ENCODE measurements at places on chromosomes 2 and 18.

- no peaks in the 10 kb centered on the region for H3K4me1 ChIP-seq
- no peak overlapping the region for H3K4me3 ChIP-seq
- H3K36me3 ChIP-seq: no peaks in the 10 kb centered on the region
- no peak for DNase-seq
- no peak overlapping the region for H3K27ac ChIP-seq
Measured at GRCh38 chr2:136031711-136032110, 46.3 kb upstream of the DARS1 start.

GRCh38 chr2:19673213-19673791 lies 228.5 kb downstream of the TTC32 start:
- DNase-seq: no peak
- peaks cover 1% of the 10 kb centered on the region for H3K4me1 ChIP-seq
- peaks cover 14% of the 10 kb centered on the region for H3K27me3 ChIP-seq
- H3K36me3 ChIP-seq: no peaks in the 10 kb centered on the region
- H3K27ac ChIP-seq: no peak overlapping the region
- H3K4me3 ChIP-seq: no peak overlapping the region

DNA sequence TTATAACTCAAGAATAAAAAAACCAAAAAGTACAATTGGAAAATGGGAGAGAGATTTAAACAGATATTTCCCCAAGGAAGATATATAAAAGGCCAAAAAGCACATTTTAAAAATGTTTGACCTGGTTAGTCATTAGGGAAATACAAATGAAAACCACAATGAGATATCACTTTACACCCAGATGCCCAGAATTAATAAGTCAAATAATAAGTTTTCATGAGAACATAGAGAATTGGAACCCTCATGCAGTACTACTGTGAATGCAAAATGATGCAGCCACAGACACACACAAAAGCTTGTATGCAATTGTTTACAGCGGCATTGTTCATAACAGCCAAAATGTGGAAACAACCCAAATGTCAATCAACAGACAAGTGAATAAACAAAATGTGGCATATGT lies 165.9 kb downstream of the ZNF385B start:
- H3K36me3 ChIP-seq: no peaks in the 10 kb centered on the region
- no peak overlapping the region for H3K4me3 ChIP-seq
- H3K27me3 ChIP-seq: no peaks in the 10 kb centered on the region

- H3K27ac ChIP-seq: no peak overlapping the region
- no peak overlapping the region for H3K4me3 ChIP-seq
- no peaks in the 10 kb centered on the region for H3K36me3 ChIP-seq
- H3K4me1 ChIP-seq: peaks cover 2% of the 10 kb centered on the region
- no peak for DNase-seq
- H3K27me3 ChIP-seq: peaks cover 43% of the 10 kb centered on the region
Measured at GRCh38 chr18:26574958-26575864, 26.9 kb upstream of the KCTD1 start.

DNA sequence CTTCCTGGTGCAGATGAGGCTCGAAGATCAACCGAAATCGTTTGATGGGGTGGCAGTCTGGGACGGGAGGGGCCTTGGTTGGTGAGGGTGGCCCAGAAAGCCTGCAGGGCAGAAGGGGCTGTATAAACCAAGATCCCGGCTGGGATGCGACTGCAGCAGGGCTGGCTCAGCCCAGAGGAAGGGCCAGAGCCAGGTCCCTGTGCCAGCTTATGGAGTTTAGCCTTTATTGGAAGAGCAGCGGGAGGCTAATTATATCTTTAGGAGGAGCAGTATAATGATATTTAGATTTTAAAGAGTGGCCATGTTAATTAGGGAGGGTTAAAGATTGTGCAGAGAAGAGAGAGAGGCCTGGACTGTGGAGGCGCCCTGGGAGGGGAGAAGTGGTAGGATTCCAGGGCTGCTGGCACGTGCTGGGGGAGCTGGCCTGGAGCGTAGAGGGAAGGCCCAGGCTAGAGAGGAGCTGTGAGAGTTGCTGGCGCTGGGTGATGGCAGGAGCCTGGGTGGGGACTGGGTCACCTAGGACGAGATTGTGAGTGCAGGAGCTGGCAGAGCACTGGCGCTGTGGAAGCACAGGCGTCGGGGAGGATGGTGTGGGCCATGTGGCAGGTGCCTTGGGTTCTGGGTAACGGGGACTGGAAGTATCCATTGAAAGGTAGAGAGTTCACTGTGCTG lies 25.1 kb downstream of the TRAF3IP1 start:
- no peak overlapping the region for H3K4me3 ChIP-seq
- H3K4me1 ChIP-seq: no peaks in the 10 kb centered on the region
- H3K27ac ChIP-seq: no peak overlapping the region

DNA sequence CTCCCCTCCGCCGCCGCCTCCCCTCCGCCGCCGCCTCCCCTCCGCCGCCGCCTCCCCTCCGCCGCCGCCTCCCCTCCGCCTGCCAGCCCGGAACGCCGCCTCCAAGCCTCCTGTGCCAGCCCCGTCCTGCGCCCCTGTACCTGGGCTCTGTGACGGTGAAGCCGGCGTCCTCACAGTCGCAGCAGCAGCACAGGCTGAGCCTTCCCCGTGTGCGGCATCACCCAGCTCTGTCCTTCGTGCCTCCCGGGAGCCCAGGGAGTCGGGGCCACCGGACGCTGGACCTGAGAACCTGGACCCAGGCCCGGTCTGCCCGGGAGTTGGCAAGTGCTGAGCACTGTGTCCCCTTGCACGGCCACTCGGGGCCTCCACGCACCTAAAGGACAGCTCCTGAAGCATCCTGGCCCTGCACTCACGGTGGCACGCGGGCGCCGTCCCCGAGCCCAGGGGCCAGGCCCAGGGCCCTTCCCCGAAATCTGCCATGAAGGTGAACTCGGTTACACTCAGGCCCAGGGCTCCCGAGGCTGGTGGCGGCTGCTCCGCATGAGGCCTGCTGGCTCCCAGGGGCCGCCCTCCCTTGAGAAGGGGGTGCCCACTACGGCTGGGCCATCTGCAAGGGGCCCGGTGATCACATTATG lies 32.9 kb downstream of the RTP5 start:
- no peak for DNase-seq
- no peak overlapping the region for H3K4me3 ChIP-seq
- H3K36me3 ChIP-seq: peaks cover 9% of the 10 kb centered on the region
- peaks cover 5% of the 10 kb centered on the region for H3K4me1 ChIP-seq

DNA sequence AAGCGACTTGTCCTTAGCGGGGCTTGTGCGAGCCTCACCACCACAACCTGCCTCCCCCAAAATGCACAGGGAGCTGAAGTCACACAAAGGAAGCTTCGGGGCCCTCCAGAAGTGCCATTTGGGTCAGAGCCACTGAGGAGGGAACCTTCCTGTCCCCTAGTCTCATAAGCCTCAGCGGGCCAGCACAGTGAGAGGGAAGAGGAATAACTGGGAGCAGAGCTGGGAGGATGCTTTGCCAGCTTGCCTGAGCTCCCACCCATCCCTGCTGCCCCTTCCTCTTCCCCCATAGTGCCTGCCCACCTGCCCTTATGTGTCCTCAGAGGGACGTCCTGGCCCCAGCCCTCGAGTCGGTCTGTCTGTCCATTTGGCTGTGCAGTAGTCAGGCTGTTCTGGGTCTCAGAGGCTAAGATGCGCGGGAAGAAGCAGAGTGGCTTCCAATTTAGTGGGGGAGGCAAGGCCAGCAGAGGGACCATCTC lies 51.8 kb upstream of the GPR17 start:
- H3K27me3 ChIP-seq: peaks cover 12% of the 10 kb centered on the region
- H3K4me3 ChIP-seq: no peak overlapping the region
- no peaks in the 10 kb centered on the region for H3K4me1 ChIP-seq
- H3K27ac ChIP-seq: no peak overlapping the region
- DNase-seq: no peak

- no peak overlapping the region for H3K27ac ChIP-seq
- peaks cover 3% of the 10 kb centered on the region for H3K36me3 ChIP-seq
- DNase-seq: no peak
- H3K4me1 ChIP-seq: no peaks in the 10 kb centered on the region
- no peaks in the 10 kb centered on the region for H3K27me3 ChIP-seq
- no peak overlapping the region for H3K4me3 ChIP-seq
Measured at GRCh38 chr2:53473236-53473635, 294.4 kb upstream of the CHAC2 start.

- peaks cover 36% of the 10 kb centered on the region for H3K4me1 ChIP-seq
- H3K27me3 ChIP-seq: no peaks in the 10 kb centered on the region
- peak overlapping the region; percentile 76 for H3K27ac ChIP-seq
- peak overlapping the region; percentile 95 for H3K4me3 ChIP-seq
Measured at GRCh38 chr2:84904717-84905174, 710 bp upstream of the TMSB10 start.

DNA sequence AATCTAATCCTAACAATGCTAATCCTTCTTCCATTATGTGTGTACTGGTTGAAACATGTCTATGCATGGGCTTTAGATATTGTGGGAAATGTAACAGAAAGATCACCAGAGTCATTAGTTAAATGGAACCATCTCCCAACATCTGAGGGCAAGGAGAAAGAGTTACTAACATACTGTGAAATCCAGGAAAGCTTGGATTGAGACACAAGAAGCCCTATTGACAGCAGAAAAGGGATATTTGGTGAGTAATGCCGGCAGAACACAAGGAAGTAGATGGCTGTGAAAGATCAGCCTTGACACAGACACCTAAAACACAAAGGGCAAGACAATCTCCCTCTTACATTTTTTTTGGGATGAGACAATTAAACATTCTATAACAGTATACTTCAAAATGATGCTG lies 28.5 kb upstream of the LAMA1 start:
- DNase-seq: no peak
- no peak overlapping the region for H3K4me3 ChIP-seq
- no peaks in the 10 kb centered on the region for H3K27me3 ChIP-seq
- peaks cover 3% of the 10 kb centered on the region for H3K36me3 ChIP-seq

- H3K36me3 ChIP-seq: no peaks in the 10 kb centered on the region
- no peaks in the 10 kb centered on the region for H3K4me1 ChIP-seq
- peaks cover 12% of the 10 kb centered on the region for H3K27me3 ChIP-seq
- H3K27ac ChIP-seq: no peak overlapping the region
Measured at GRCh38 chr2:120769076-120769786, 33.6 kb downstream of the GLI2 start.

DNA sequence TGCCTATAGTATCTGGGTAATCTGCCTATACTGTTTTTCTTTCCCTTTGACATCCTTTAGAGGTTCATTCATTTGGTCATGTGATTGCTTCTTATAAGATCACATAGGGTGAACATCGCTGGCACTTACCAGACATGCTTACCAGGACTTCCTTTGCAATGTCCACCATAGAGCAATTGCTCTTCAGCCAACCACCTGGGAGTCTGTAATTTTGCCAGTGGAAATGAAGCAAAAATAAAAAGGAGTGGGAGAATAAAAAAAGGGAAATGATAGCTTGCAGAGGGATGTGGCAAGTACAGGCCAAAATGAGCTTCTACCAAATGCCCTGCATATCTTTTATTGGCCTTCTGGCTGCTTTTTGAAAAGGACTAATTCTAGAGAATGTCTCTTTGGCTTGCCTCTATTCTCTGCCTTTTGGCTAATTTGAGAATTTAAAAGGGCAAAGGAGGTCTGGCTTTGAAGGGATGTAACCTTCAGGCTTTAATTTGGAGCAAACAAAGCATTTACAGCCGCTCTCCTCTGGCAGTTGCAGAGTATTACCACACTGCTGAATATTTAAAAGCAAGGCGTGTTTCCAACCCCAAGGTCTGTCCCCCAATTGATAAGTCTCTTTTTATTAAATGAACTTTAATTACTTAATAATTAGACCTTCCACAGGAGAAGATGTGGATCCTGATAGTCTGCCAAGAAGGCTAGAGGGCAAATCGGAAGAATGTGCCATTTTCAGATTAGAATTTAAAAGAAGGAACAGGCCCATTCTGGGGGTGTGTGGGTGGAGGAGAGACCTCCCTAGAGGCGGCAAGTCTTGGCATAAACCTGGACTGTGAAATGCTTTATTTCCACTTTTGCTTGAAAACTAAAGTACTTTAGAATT lies 557.9 kb downstream of the DCC start:
- no peaks in the 10 kb centered on the region for H3K27me3 ChIP-seq
- no peak overlapping the region for H3K27ac ChIP-seq
- no peak overlapping the region for H3K4me3 ChIP-seq
- no peak for DNase-seq

- no peak overlapping the region for H3K27ac ChIP-seq
- no peaks in the 10 kb centered on the region for H3K36me3 ChIP-seq
- no peaks in the 10 kb centered on the region for H3K27me3 ChIP-seq
- DNase-seq: no peak
- no peak overlapping the region for H3K4me3 ChIP-seq
Measured at GRCh38 chr2:9385841-9386240, 37.5 kb downstream of the ITGB1BP1 start.

- no peak overlapping the region for H3K27ac ChIP-seq
- H3K4me1 ChIP-seq: no peaks in the 10 kb centered on the region
- H3K4me3 ChIP-seq: no peak overlapping the region
- DNase-seq: no peak
- H3K36me3 ChIP-seq: no peaks in the 10 kb centered on the region
- no peaks in the 10 kb centered on the region for H3K27me3 ChIP-seq
Measured at GRCh38 chr18:27608742-27609141, 423.6 kb upstream of the CHST9 start.

- H3K36me3 ChIP-seq: no peaks in the 10 kb centered on the region
- H3K27me3 ChIP-seq: no peaks in the 10 kb centered on the region
Measured at GRCh38 chr2:218343591-218343990, 13.1 kb upstream of the CATIP start.

DNA sequence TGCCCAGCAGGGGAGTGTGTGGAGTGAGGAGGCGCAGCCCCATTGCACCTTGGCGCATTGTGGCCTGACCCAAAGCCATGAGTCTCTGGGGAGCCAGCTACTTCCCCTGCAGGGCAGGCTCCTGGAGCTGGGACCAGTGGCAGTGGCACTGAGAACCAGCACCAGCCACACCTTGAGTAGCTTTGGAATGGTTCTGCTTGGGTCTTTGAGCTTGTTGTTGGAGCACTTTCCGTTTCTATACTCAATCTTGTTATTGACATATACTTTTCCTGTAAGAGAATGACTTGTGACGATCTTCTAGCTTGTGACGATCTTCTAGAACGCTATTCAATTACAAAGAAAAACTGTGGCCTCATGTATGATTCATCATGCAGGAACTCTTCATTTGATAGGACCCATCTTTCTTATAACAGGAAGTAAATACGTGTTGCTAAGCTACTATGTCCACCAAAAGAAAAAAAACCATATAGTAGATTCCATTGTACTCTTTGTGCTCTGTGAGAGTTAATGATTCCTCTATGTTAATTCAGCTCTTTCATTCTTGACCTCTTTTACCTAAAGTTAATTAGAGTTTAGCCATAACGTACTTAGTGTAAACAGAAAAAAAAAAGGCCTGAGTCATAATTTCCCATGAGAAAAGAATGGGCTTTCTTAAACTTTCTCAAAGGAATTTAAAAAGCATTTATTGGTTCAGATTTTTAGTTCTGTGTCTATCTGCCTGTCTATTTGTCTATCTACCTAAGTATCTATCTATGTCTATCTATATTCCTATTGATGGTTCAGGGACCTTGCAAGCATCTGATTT lies 113.1 kb downstream of the GATA6 start:
- DNase-seq: peak; percentile 44
- H3K27me3 ChIP-seq: no peaks in the 10 kb centered on the region
- H3K27ac ChIP-seq: peak overlapping the region; percentile 95
- H3K36me3 ChIP-seq: peaks cover 10% of the 10 kb centered on the region
- peaks cover 18% of the 10 kb centered on the region for H3K4me1 ChIP-seq

- H3K27me3 ChIP-seq: no peaks in the 10 kb centered on the region
- H3K27ac ChIP-seq: no peak overlapping the region
- H3K36me3 ChIP-seq: peaks cover 3% of the 10 kb centered on the region
- no peaks in the 10 kb centered on the region for H3K4me1 ChIP-seq
Measured at GRCh38 chr2:63163161-63163820, 112.7 kb downstream of the OTX1 start.

GRCh38 chr18:35241448-35241804 lies 592 bp downstream of the ZNF397 start:
- peaks cover 17% of the 10 kb centered on the region for H3K4me1 ChIP-seq
- no peak for DNase-seq
- H3K27ac ChIP-seq: peak overlapping the region; percentile 99
- peaks cover 43% of the 10 kb centered on the region for H3K36me3 ChIP-seq
- no peaks in the 10 kb centered on the region for H3K27me3 ChIP-seq

All from effector memory CD8-positive, alpha-beta T cell (primary cell).